NCI-H446 treated with DMSO at 0.1 percent for 48 hours (cell line): ENCODE measurements at places on chromosomes 1 and 21.

- no peak for DNase-seq
Measured at GRCh38 chr1:241706967-241707366, 54.9 kb downstream of the WDR64 start.

- DNase-seq = no peak
Measured at GRCh38 chr1:67401443-67401842, 28.8 kb downstream of the SERBP1 start.

GRCh38 chr1:208500375-208500774 is 256.2 kb upstream of the PLXNA2 start:
- DNase-seq = peak; percentile 90

- peak; percentile 97 for DNase-seq
Measured at GRCh38 chr1:150579110-150579944, at the start of gene MCL1. TSS of gene MCL1 (minus strand) at chr1:150579610. CDS start at chr1:150579530, 80 bp downstream.

GRCh38 chr1:163188947-163189346 is 13.8 kb downstream of the RGS5 start:
- no peak for DNase-seq

DNA sequence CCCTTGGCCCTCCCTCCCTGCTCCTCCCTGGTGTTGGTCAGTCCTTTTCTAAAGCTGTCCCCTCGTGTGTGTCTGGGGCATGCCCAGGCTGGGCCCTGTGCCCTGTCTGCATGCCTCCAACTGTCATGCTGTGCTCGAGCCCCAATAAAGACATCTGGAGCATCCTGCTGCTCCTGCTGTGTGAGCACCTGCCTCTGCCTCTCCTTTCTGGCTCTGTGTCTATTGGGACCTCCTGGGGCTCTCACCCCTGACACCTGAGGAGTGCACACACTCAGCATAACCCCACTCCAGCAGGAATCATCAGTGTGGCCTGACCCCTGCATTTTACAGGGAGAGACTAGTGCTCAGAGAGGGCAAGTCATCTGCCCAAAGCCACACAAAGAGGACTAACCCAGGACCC is 23.7 kb downstream of the KCNC4 start:
- peak; percentile 65 for DNase-seq

DNA sequence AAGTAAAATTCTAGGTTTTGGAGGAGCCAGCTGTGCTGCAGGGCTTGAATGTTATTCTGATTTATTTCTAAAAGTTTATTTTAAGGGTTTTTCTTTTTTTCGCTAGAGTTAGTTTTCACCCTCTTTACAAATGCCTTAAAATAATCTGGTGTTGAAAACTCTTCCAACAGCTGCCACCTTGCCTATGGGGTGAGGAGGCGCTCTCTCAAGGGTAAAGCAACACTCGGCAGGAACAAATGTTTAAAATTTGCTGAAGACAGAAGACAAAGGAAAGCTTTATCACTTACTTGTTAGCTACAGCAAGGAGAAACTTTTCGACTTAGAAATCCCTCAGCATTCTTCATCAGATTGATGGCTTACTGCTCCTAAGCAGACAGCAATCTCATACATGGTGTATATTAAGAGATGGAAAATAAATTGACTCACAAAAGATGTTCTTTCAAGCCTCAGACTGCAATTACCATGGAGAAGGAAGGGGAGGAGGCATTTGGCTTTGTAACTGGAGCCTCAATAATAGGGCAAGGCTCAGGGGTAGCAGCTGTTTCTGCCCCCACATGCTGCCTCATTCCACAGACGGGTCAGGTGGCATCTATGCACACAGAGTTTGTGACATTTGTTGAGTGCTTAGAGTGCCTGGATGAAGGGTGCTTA is 79.8 kb upstream of the RALGPS2 start:
- DNase-seq = no peak

DNA sequence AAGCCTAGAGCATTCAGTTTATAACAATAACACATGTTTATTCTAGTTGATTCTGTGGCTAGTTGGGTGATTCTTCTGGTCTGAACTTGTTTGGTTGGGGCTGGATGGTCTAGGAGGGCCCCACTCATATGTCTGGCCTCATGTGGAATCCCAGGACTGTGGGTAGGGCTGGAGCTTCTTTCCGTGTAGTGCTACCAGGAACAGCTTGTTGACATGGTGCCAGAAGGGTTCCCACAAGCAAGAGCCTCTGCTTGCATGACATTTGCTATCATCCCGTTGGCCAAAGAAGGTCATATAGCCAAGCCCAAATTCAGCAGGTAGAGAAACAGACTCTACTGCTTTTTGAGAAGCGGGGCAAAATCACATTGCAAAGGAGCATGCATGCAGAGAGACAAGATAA is 67.6 kb upstream of the PPP2R5A start:
- DNase-seq = no peak

DNA sequence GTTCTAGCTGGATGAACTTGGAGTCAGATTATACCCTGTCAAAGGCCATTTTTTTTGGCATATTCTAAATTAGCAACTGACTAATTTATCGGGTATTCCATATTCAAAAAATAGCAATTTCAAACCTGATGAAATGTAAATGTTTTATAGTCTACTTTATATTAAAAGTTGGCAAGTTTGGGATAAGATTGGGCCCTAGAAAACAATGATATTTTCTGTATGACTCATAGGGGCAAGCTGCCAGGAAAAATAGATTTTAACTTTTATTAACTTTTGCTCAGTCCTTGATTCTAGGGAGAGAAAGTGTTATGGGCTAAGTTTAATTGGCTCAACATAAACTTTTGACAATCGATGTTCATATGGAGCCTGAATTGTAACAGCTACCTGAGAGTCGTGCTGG is 576.9 kb upstream of the B3GALT2 start:
- DNase-seq = no peak

GRCh38 chr1:212098310-212098709 is 62.8 kb downstream of the DTL start:
- no peak for DNase-seq

DNA sequence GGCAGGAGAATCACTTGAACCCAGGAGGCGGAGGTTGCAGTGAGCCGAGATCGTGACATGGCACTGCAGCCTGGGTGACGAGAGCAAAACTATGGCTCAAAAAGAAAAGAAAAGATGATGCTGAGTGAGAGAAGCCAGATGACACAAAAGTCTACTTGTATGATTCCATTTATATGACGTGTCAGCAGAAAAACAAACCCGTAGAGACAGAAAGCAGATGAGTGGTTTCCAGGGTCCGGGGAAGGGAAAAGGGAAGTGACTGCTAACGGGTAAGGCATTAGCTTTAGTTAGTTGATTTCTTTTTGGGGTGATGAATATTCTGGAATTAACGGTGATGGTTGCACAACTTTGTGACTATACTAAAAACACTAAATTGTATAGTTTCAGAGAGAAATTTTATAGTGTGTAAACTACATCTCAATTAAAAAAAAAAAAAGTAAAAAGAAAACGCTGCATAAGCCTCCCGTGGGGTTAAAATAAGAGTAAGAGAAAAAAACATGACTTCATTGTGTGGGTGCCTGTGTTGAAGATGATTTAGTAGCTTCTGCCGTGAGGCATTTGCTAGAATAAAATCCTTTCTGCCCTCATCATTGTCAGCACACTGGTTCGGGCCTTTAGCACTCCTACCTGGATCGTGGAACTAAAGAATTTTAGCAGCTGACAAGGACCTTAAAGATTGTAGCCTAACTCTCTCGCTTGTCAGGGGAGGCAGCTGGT is 24.7 kb upstream of the ATP5PO start:
- no peak for DNase-seq

GRCh38 chr1:116966791-116967190 is 34.8 kb upstream of the CD101 start:
- no peak for DNase-seq

- peak; percentile 39 for DNase-seq
Measured at GRCh38 chr1:230759369-230760065, 12.3 kb downstream of the CAPN9 start.

GRCh38 chr1:62530516-62531154 is 66.7 kb upstream of the ANGPTL3 start:
- no peak for DNase-seq

DNA sequence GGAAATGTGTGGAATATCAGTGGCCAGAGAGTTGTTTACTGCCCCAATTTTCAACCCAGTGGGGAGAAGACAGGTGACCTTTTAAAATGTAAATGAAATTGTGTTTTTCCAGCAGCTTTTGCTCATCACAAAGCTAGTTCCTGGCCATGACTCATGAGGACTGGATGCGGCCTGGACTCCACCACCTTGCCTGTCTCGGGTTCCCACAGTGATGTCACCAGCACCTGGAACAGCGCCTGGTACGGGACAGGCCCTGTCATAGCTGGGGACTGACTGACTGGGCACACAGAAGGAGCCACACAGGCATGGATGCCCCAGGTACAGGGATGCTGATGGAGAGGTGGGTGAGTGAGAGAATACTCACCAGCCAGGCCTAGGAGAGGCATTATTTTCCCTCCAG is 277.1 kb downstream of the AJAP1 start:
- no peak for DNase-seq

DNA sequence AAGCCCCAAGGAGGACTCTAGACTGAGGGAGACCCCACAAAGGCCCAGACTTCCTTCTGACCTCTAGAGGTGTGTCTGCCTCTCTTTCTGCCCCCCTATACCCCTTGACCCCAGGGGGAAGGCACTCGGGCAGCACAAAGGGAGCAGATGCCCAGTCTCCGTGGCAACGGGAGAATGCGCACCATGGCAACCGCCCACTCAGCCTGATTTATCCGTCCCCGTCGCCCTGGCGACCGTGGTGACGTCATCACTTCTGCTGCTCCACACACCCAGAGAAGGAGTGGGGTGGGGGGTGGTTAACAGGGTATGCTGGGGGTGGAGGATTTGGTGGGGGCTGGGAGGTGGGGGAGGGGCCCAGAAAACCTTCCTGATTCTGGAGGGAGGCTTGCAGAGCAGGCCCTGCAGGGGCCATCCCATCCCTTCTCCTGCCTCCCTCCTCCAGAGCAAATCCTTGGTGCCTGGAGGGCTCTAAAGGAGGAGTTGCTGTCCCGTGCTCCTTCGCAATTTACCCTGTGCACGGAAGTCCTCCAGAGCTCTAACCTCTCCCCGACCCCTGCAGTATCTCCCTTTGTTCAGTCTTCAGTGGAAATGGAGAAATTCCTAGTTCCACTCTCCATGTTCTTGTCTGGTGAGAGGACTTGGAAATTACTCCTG is 6.3 kb downstream of the CELF3 start:
- DNase-seq = peak; percentile 5

DNA sequence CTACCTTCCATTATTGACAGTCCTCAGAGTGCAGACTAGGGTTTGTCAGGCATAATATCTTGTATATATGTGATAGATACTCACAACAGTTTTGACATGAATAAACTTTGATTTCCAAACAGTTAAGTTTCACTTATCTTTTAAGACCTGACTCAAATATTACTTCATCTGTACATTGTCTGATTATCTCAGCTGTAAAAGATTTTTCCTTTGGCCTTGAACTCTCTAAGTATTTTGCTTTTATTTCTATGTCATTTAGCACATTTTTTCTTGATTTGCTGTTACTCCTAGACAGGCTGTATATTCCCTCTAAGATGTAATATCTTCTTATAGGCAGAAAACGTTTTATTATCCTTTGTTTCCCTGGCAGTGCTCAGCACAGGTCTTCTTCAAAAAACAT is 65.6 kb upstream of the DMRTA2 start:
- no peak for DNase-seq

DNA sequence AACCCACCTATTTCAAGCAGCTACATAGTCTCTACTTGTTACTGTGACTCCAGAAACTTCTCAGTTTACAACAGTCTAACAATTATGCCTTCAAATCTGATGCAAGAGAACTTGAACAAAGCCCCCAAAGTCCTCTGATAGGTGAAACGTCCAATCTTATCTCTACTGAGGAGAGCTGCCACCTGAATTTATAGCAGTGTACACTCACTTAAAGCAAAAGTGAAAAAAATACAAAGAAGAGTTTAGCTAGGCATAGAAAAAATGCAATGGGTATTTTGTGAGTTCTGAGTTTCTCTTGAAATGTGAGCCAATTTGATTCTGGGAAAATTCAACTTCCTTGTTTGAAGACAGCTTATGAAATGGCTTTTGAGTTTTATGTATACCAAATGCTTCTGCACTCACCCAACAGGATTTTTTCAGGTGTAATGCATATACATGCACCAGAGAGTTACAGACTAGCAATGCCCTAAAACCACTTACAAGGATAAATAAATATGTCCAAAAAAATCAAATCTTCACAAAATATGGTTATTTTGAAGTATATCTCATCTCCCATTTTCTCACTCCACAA is 17.8 kb upstream of the CLIC6 start:
- DNase-seq = no peak

DNA sequence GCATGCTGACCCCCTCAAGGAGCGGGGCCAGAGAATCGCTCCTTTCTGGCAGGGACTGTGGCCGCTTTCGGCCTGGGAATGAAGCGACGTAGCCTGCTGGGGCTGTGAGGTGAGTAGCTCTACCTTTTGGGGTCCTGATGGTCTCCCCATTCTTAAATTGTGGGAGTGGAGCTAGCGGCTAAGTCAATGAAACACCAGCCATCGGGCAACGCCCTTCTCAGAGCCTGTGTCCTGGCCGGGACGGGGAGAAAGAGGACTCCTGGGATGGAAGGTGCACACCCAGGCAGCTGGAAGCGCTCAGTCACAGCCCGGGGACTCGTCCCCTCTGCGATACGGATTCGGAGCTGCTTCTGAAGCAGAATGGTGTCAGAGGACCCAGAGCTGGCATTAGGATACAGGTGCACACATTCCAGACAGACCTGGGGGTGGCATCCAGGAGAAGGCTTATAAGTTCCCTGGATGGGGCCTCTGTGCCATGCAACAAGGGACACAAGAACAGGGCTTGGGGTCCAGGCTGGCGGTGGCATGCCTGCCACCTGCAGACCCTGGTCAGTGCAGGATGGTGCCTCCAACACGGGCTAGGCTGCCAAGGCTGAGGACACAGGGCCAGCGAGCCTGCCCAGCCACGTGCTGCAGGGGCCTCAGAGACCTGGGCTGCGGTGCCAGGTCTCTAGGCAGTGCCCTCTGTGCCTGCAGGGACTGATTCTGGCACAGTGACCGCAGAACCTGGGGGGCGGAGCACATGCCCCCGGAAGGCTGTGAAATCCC is 945 bp upstream of the WNT9A start:
- DNase-seq = no peak

DNA sequence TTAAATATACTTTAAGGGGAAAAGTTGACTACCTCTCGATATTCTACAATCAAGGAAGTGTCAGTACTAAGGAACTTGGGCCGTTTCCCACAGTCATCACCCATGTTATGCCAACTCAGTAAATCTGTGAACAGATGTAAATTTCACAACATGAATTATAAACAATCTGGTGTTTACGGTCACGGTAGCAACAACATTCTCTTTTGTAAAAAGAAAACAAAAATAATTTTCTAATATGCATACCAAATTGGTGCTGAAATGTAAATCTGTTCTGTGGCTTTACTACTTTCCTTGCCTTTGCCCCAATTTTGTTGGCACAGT is 1.2 kb downstream of the SH3GLB1 start:
- no peak for DNase-seq

DNA sequence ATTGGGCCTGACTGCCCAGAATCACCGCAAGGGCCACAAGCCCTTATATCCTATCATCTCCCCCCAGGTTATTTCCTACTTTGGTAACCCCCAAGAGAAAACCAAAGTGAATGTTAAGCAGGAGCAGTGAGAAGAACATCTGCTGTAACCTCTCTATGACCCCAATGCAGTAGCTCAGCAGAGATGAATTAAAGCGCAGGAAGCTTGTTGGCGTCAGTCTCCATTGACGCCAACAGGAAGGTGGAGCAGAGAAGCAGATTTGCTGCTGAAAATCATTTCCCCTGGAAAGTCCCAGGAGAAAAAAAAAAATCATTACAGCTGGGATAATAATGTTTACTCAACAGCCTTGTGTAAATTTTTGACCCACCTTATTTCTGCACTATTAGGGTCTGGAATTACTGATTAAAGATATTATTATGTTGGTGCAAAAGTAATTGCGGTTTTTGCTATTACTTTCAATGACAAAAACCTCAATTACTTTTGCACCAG is 33.2 kb upstream of the FAM163A start:
- no peak for DNase-seq
